AG04449 (cell line): ENCODE measurements at places on chromosomes 6 and 20.

DNA sequence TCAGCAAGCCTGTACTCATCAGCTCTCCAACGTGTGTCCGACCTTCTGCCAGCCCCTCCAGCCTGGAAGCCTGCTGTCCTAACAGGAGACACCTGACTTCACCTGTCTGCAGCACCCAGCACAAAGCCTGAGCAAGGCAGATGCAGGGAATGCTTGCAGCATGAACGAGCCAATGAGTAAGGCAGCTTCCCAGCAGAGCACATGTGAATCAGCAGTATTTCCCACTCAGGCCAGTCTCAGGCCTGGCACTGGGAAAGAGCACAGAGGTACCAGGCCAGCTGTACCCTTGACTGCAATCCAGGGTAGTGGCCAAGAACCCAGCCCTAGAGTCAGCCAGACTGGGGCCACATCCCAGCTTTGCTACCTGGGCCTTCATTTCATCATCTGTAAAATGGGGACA lies 120.8 kb downstream of the MAFB start:
- DNase-seq, result peak; percentile 1

- no peak for DNase-seq
These were observed 20.9 kb upstream of the PLCG1 start for GRCh38 chr20:41116282-41116956.

DNA sequence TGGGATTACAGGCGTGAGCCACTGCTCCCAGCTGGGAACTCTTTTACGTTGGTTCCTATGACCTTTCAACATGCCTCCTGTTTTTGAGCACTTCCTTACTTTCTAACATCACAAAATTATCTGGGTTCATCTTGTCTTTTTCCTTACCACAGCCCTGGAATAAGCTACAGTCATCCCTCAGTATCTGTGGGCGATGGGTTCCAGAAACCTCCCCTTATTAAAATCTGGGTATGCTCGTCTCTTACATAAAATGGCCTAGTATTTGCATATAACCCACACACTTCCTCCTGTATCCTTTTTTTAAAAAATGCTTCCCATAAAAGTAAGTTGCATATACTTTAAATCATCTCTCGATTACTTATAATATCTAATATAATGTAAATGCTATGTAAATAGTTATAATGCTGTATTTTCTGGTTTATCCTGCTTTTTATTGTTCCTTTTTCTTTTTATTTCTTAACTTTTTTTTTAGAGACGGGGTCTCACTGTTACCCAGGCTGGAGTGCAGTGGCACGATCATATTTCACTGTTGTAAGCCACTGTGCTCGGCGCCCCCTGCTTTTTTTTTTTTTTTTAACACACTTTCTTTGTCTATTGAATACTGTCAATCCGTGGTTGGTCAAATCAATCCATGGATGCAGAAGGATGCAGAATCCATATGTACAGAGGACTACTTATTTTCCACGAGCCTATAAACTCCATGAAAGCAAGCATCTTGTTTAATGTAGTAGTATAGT lies 9.2 kb downstream of the RPF2 start:
- DNase-seq, result no peak

DNA sequence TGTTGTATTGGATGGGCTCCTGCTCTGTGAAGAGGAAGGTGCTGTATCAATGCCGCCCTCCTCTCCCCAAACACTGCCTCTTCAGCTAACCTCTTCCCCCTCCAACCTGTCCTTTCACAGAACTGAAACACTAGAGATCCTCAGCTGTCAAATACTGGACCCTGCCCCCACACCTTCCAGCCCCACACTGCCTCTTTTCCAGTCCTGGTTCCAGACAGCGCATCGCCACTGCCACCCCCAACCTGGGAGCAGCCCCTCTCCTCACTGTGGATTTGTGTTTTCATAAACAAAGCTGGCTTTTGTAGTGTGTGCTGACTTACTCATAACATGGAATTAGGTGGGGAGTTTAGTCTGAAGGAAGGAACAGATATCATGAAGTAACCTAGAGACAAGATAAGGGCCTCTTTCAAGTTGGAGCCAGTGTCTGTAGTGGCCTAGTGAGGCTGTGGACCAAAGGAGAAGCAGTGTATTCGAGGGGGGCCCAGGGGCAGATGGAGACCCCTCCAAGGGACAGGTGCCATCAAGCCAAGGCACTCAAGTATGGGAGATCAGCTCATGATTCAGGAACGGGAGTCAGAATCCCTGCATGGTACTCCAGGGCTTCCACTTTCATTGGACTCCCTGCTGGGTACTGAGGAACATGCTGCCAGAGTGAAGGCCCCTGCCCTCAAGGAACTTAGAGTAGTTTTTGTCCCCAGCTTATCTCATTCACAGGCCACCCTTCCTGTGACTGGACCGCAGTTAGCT lies 2.1 kb downstream of the SCUBE3 start:
- DNase-seq, result no peak
